ENCODE measurements at places on chromosomes 3 and 15. TPM values are rescaled to one million over a fixed set of nuclear protein-coding genes. Genes with fewer than 3 reads are reported as not detected.

- DNase-seq = no peak
- no peaks in the 10 kb centered on the region for H3K36me3 ChIP-seq
- no peaks in the 10 kb centered on the region for H3K27me3 ChIP-seq
- H3K4me3 ChIP-seq = no peak overlapping the region
Measured at GRCh38 chr3:23252122-23252521, 49.0 kb downstream of the UBE2E2 start.

DNA sequence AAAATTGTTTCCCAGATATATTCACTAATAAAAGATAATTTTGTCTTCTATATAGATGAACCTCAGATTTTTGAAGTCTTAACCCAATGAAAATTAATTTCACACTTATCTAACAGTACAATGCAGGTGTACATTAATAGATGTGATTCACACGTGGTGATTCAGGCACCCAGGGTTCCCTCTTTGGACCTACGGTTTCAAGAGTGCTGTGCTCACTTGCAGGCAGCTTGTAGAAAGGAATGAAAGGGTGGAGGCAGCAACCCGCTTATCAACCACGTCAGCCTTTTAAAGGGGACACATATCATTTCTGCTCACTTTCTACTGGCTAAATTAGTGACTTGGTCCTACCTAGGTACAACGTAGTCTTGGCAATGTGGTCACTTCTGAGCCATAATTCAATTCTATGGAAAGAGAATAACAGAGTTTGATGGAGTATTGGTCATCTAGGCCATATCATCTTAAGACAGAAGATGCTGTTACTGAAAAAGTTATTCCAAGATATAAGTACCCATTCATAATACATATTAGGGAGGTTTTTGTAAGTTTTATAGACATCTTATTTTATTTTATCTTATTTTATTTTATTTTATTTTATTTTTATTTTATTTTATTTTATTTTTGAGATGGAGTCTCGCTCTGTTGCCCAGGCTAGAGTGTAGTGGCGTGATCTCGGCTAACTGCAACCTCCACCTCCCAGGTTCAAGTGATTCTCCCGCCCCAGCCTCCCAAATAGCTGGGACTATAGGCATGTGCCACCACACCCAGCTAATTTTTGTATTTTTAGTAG is 37.9 kb downstream of the ACP3 start:
- H3K27ac ChIP-seq = no peak overlapping the region
- H3K4me1 ChIP-seq = no peaks in the 10 kb centered on the region
- H3K27me3 ChIP-seq = peaks cover 13% of the 10 kb centered on the region
- no peak for DNase-seq
- H3K36me3 ChIP-seq = no peaks in the 10 kb centered on the region

- H3K4me1 ChIP-seq = peaks cover 34% of the 10 kb centered on the region
- no peaks in the 10 kb centered on the region for H3K36me3 ChIP-seq
- no peak overlapping the region for H3K4me3 ChIP-seq
- H3K27me3 ChIP-seq = no peaks in the 10 kb centered on the region
- peak; percentile 24 for DNase-seq
Measured at GRCh38 chr3:197181741-197182140, 116.7 kb downstream of the DLG1 start.

DNA sequence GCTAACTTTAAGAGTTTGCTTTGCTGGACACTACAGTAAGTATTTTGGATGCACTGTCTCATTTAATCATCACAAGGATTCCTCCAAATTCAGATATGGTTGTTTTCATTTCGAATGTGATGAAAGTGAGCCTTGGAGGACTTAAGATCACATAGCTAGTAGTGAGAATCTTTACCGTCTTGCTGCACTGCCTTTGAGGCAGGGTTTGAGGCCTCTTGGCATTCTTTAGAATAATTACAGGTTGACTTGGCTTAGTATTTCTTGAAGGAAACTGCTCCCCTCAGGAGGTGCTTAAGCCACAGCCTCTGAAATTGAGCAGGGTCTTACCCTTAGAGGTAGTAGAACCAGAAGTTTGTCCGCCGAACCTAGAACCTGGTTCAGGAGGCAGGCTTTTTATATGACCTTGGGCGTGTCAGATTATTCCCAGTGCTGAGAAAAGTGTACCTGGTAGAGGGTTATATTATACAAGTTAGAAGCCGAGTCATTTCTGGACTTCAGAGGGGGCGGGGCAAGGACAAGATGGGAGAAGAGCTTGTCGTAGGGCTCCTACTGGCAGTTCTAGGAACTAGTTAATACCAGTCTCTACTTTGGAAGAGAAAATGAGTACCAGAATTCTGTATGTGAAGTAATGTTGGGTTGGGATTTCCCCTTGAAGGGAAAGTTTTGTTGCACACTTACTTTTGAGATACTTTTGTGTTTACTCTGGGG is 1.1 kb downstream of the TFG start:
- H3K27me3 ChIP-seq = peaks cover 4% of the 10 kb centered on the region
- peaks cover 19% of the 10 kb centered on the region for H3K36me3 ChIP-seq
- DNase-seq = no peak
- H3K27ac ChIP-seq = peak overlapping the region; percentile 96
- peaks cover 62% of the 10 kb centered on the region for H3K4me1 ChIP-seq

- no peaks in the 10 kb centered on the region for H3K4me1 ChIP-seq
- DNase-seq = no peak
- no peaks in the 10 kb centered on the region for H3K27me3 ChIP-seq
- H3K36me3 ChIP-seq = peaks cover 55% of the 10 kb centered on the region
- no peak overlapping the region for H3K4me3 ChIP-seq
Measured at GRCh38 chr3:112579697-112580096, 17.9 kb downstream of the SLC35A5 start.

DNA sequence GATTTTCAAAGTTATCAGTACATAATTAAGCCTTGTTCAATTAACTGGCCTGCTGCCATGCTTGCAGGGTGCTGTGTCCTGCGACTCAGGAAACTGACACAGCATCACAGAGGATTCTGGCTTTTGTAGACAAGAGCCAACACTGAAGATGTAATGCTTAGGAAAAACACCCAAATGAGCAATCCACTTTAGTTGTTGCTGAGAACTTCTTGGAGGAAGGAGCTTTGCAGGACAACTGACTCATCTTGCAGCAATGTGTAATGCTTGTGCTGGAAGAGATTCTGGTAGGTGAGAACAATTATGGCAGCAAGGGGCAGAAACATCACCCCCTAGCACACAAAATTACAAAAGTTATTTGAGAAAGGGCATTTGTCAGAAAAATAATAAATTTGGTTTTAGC is 67.6 kb downstream of the NLGN1 start:
- H3K4me3 ChIP-seq = no peak overlapping the region
- H3K27me3 ChIP-seq = no peaks in the 10 kb centered on the region
- H3K36me3 ChIP-seq = no peaks in the 10 kb centered on the region
- no peak for DNase-seq
- peaks cover 20% of the 10 kb centered on the region for H3K4me1 ChIP-seq

DNA sequence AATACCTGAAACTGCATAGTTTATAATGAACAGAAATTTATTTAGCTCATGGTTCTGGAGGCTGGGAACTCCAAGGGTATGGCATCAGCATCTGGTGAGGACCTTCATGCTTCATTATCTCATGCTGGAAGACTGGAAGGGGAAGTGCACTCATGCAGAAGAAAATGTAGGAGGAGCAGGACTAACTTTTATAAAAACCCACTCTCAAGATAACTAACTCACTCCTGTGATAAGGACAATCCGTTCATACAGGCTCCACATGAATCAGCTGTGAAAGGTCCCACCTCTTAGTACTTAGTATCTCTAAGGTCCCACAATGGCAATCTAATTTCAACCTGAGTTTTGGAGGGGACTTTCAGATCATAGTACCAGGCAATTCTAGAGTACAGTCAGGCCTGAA is 33.6 kb upstream of the APH1B start:
- peaks cover 48% of the 10 kb centered on the region for H3K4me1 ChIP-seq
- no peak overlapping the region for H3K4me3 ChIP-seq
- H3K27me3 ChIP-seq = no peaks in the 10 kb centered on the region

DNA sequence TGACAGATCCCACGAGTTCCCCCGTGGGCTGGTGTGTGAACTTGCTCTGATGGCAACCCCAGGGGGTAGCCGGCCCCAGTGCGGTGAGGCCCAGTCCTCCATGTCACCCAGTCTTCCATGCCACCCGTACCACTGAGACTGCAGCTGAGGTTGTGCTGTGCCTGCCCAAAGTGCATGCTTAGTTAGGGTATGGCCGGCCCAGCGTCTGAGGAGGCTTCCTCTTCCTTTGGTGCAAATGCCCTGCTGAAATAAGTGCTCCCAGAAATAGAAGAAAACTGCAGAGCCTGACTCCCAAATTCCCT is 31.5 kb downstream of the MGLL start:
- no peak overlapping the region for H3K4me3 ChIP-seq
- DNase-seq = no peak
- H3K27ac ChIP-seq = peak overlapping the region; percentile 64
- peaks cover 17% of the 10 kb centered on the region for H3K36me3 ChIP-seq
- H3K4me1 ChIP-seq = peaks cover 85% of the 10 kb centered on the region

- no peak overlapping the region for H3K4me3 ChIP-seq
- DNase-seq = no peak
- peaks cover 1% of the 10 kb centered on the region for H3K4me1 ChIP-seq
- H3K27me3 ChIP-seq = peaks cover 31% of the 10 kb centered on the region
- no peaks in the 10 kb centered on the region for H3K36me3 ChIP-seq
Measured at GRCh38 chr15:89822611-89822950, 7.9 kb upstream of the ANPEP start.

The TP63 gene
- total RNA-seq = 0.14 TPM

DNA sequence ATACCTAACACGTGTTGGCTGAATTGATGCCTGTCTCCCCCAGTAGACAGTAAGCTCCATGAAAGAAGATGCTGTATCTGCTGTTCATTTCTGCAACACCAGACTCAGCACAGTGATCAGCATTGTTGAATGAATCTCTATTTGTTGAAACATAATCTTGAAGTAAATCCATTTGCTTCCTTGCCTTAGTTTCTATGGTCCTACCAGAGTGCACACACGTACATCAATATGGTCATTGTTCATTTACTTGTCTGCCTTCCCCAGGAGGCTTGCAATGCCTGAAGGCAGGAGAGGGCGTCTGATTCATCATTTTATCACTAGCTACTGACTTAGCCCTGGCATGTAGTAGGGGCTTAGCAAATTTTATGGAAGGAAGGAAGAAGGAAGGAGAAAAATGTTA is 19.2 kb downstream of the RBP2 start:
- H3K36me3 ChIP-seq = no peaks in the 10 kb centered on the region
- H3K4me1 ChIP-seq = peaks cover 7% of the 10 kb centered on the region

DNA sequence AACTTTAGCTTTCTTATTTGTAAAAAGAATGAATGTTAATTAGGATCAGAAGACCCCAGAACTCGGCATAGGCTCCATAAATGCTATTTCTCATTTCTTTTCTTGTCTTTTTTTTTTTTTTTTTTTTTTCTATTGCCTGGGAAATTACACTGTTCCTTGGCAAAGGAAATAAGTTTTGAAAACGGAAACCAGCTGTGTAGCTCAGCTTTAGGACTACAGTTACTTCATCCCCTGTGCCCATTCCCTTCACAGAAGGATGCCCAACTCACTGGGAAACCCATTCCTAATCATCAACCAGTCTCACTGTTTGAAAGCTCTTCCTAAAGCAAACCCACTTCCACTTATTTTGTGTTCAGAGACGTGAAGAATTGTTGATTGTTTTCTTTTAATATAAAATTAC is 254.0 kb upstream of the IL12A start:
- no peaks in the 10 kb centered on the region for H3K27me3 ChIP-seq
- no peaks in the 10 kb centered on the region for H3K36me3 ChIP-seq
- no peak for DNase-seq

The CGNL1 gene
- total RNA-seq = 31.9 TPM

DNA sequence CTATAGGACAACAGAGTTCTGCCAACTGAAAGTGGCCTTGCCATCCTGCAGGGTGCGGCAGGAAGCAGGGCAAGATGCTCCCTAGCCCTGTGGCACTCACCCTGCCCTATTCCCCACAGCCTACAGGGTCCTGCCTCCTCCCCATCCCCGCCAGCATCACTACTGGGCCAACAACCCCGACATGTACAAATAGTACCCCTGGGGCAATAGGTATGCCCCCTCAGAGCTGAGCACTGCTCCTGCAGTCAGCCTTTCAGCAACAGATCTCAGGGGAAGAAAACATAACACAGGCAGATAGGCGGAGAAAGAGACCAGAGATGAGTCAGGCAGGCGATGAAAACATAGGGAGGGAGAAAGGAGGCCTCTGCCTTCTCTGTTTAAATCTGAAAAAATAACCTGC is 74.7 kb downstream of the XXYLT1 start:
- DNase-seq = no peak
- no peaks in the 10 kb centered on the region for H3K36me3 ChIP-seq
- peaks cover 22% of the 10 kb centered on the region for H3K4me1 ChIP-seq
- H3K27ac ChIP-seq = no peak overlapping the region
- no peak overlapping the region for H3K4me3 ChIP-seq

- H3K36me3 ChIP-seq = no peaks in the 10 kb centered on the region
- peaks cover 15% of the 10 kb centered on the region for H3K4me1 ChIP-seq
- DNase-seq = no peak
- H3K27me3 ChIP-seq = no peaks in the 10 kb centered on the region
- no peak overlapping the region for H3K27ac ChIP-seq
Measured at GRCh38 chr15:74390647-74391288, 23.3 kb upstream of the CYP11A1 start.
